ENCODE measurements at places on chromosomes 13 and 19.

DNA sequence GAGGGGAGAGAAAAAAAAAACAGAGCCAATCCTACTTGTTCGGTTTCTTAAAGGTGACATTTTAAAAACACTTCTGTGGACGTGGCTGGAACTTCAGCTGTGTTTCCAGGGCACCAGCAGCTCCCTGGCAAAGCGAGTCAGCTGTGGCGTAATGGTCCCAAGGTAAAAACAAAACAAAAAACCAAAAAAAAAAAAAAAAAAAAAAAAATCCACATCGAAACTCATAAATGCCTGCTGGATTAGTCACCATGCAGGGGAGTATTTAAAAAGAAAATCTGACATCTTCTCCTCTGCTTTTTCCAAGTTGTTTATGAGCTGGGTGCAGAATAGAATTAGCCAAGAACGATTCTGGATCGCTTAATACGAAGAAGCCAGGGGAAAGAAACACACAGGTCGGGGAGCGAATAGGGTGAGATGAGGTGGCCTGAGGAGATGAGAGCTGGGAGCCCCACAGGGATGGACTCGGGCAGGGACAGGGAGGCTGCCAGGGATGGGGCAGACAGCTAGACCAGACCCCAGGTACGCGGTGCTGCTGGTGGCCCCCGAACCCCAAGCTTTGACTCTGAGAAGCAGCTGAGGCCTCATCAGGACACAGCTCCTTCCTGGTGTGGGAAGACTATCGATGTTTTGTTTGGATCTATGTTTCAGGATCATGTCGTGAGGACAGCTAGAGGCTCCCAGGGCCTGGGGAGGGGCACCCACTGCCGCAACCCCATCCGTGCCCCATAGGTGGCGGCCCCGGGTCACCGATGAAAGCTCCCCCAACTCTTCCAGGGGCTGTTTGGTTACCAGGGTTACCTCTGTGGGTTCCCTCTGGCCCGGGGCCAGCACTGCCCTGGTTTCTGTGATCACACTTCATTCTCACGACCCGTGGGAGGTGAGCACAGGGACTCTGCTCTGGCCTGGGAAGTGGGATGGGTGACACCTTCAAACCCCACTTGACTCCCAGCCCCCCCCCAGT lies 3.1 kb upstream of the CTXN1 start:
- DNase-seq = peak; percentile 65

DNA sequence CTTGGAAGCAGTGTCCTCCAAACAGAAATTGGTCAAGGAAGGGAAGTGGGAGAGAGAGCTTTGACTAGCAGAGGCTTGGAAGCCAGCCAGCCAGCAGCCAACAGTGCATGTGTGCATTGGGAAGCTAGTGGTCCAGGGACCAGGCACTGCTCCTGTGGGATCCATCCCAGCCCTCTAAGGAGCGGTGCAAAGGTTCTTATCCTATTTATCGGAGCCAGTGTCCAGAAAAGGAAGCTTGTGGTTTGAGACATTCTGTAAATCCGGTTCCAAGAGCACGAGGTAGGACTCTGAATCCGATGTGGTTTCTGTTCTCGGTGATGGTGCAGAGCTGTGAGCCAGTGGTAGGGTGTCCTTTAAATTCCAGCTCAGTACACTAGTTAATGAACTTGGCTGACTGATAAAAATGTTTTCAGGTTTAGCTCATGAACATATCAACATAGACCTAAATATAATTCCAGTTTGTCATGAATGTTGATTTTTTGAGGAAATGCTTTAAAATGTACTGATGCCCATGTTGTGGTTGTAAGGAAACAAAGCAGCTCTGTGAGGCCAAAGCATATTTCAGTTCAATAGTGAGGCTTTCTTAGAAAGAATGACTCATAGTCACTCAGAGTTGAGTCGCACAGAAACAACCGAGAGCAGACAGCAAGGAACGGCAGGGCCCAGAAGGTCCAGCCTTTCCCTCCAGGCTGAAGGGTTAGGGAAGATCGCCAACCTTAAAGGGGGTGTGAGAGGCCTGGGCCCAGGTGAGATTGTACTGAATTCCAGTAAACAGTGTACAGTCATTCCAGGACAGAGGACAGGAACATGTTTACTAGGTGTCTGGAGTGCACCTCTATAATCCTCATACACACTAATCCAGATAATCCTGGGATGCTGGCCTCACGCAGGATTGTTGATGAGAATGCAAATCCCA lies 21.5 kb upstream of the GARRE1 start:
- no peak for DNase-seq

- DNase-seq = no peak
These were observed 18.2 kb downstream of the GSX1 start for GRCh38 chr13:27810461-27810860.

GRCh38 chr13:51645761-51646670 lies 61.8 kb downstream of the WDFY2 start:
- no peak for DNase-seq

DNA sequence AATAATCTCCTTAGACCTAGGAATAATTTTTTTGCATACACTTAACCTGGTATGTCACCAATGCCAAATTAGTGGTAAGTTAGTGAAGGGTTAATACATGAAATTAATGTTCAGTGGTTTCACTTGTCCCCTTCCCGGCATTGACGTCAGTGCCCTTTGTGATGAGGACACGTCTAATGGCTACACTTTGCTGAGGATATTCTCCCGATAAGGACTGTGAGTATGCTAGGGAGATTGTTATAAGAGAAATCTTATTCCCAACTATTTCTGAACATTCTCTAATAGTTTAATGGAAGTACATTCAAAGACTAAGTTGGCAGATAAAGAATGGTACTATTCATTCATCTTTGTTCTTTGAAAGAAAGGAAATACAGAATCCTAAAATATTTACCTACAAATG lies 102.4 kb downstream of the TNFRSF19 start:
- no peak for DNase-seq

DNA sequence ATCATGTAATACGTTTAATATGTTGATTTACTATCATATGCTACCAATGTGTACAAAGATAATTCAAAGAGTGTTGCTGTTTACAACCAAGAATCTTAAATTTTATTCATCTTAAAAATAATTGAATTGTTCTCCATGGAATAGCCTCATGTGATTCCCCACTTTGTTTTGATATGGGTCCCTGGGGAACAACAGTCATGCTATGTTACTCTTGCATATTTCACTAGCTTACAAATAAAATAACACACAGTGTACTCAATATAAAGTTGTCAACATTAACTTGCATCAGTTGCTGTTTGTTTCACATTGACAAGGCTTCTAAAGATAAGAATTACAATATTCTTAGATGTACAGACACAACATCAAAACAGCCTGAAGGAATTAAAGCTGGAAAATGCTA lies 2.3 kb downstream of the ENOX1 start:
- DNase-seq = no peak

- DNase-seq = no peak
These were observed 6.3 kb downstream of the C19orf38 start for GRCh38 chr19:10854350-10855089.

DNA sequence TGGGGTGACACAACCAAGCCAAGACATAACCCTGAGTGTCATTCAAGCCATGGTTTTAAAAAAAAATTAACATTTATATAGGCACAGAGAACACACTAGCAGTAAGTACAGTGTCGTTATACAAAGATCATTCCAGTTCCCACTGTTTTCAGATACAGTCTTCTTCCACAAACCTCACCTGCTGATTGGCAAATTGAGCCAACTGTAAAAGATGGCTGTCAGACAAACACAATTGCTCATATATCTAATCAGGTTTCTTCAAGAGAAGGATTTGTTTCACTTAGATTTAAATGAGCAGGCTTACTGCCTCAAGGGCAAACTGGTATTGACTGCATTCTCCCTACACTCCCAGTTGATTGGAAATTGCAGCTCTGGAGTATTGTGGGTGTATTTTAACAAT lies 308.9 kb downstream of the RBM26 start:
- no peak for DNase-seq

- no peak for DNase-seq
These were observed 4.3 kb upstream of the DACH1 start for GRCh38 chr13:71871176-71871754.

DNA sequence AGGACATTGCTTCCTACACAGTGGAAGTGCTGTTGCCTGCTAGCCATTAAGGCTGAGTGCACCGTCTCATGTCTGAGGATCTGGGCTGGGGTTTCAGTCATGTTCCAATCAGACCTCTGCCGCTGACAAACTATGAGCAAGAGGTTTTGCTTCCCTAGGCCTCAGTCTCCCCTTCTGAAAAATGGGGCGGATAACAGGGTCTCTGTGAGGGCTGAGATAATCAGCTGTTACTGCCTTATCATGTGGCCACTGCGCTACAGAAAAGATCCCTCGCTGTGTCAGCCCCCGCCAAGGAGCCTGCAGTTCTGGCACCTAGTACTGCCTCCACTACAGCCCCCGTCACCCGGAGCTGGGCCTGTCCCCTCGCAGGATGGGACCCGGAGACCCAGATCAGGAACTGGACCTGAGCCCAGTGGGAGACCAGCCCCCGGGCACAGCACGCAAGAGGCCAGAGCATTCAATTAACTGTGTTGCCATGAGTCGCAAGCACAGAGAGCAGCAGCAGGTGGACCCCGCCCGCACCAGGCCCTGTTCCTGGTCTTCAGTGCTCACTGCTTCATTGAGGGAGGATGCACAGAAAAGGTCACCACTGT lies 3.0 kb upstream of the PNKP start:
- no peak for DNase-seq

DNA sequence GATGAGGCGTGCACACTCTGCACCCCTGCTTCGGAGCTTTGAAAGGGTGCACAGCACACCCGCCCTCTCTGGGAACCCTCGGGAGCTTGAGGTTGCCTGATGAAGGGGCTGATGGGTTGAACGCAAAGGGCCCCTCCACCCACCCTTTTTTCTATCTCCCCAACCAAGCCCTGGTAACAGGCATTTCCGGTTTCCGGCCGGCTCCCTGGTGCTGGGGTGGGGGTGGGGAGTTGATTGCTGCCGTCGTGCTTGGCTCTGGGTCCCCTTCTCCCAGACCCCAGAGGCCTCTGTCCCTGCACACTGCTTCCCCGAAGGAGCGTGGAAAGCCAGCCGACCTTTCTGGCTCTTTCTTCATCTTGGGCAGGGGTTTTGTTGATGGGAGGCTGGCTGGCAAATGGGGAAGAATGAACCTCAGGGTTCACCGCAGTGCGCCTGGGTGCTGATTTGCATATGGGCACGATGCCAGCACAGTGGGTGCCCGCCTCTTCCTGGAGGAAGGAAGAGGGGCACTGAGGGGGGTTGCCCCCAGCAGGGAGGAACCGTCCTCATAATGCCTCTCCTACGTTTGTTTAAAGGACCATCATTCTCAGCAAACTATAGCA lies 29.1 kb downstream of the VAV1 start:
- peak; percentile 80 for DNase-seq

DNA sequence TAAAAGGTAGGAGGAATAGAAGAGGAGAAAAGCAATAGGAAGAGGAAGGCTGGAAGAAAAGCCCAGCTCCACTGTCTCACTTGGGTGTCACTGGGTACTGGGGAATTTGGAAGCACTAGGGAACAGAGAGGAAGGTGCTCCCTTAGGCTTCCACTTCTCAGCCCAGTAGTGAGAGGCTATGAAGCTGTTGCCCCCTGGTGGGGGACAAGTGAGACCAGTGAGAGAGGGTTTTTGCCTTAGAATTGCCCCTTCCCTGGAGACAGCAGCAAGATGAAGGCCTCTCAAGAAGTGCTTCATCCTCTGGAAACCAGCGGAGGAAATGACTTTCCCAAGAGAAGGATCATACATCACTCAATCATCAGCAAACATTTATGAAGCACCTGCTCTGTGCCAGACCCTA lies 4.7 kb upstream of the ZNF606 start:
- no peak for DNase-seq

DNA sequence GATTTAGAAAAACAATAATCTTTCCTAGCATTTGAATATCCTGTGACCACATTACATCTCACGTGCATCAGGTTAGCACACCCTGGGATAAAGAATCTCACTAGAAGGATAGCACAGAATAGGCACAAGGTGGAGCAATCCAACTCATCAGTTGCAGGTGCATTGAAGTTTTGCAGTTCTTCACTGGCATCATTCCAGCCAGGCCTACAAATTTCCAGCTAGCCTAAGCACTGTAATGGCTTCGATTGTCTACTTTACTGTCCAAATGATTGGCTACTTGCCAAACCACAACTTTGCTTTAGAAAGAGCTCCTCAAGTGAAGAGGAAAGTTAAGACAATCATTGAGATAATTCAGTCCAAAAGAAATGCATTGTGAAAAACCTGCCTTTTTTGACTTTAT lies 89.5 kb downstream of the SPRY2 start:
- no peak for DNase-seq

DNA sequence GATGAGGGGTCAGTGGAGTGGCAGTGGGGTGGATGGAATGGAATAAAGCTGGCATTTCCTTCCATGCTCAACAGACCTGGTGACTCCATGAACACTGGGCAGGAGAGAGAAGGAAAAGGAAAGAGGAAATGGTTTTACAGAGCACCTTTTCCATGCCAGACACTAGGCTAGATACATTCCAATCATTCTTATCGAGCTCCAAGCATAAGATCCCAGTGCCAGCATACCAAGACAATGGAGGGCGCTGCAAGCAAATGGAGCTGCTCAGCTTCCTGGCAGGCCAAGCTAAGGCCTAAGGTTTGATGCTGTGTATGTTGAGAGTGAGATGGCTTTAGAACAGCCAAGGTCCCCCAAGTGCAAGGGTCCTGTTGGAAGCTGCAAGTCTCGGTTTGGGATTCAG lies 113.2 kb downstream of the HSPH1 start:
- DNase-seq = no peak

GRCh38 chr19:13860679-13861391 lies 16.1 kb upstream of the NANOS3 start:
- no peak for DNase-seq

- DNase-seq = no peak
These were observed 277 bp downstream of the GIPC1 start for GRCh38 chr19:14495672-14496028.

GRCh38 chr19:46608178-46608577 lies 7.0 kb downstream of the CALM3 start:
- DNase-seq = no peak

- no peak for DNase-seq
These were observed 429.3 kb upstream of the NBEA start for GRCh38 chr13:34512817-34513216.

- no peak for DNase-seq
These were observed 76.2 kb upstream of the TNFSF11 start for GRCh38 chr13:42497798-42498197.

DNA sequence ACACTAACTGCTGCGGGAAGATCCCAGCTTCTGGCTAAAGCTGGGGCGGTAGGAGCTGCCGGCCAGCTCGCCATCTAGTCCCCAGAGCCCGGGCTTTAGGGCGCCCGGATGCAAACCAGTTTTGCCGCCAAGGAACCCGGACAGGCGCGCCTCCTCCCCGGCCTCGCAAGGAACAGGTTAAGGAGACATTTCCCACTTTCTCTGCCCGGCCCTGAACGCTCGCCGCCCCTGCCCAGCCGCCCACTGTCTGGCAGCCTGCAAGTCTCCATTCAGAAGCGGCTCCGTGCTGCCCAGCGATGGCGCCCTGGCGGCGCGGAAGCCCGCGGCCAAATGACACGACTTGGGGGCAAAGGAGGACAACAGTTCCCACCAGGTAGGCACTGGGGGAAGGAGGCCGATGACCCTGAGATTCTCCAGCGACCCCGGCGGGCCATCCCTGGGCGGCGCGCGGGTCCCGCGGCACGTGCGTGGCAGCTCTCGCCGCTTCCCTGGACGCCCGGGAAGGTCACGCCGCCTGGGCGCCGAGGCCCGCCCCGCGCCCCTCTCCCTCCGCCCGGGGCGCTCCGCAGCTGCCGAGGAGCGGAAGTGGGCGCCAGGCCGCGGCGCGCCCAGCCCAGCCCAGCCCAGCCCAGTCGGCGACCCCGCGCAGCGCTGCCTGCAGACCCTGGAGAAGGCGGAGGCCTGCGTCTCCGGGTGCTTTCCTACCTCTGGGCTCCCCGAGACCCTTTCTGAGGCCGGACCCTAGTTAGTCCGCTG lies 42.2 kb upstream of the HNRNPA1L2 start:
- no peak for DNase-seq
